ENCODE measurements at places on chromosomes 5 and 9.

DNA sequence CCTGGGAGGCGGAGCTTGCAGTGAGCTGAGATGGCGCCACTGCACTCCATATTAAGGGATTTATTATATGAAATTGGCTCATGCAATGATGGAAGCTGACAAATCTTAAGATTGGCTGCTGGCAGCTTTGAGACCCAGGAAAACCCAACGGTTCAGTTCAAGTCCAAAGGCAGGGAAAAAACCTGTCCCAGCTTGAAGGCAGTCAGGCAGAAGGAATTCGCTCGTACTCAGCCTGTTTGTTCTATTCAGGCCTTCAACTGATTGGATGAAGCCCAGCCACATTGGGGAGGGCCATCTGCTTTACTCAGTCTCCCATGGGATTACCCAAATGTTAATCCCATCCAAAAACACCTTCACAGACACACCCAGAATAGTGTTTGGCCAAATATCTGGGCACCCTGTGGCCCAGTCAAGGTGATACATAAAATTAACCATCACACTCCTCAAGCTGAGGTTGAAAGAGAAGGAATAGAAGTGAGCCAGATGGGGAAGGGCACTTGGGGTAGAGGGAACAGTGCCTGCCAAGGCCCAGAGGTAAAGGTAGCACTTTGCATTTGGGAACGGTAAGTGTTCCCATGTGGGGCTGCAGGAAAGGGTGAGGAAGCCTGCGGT is 8.5 kb upstream of the ORM1 start:
- no peak for DNase-seq

DNA sequence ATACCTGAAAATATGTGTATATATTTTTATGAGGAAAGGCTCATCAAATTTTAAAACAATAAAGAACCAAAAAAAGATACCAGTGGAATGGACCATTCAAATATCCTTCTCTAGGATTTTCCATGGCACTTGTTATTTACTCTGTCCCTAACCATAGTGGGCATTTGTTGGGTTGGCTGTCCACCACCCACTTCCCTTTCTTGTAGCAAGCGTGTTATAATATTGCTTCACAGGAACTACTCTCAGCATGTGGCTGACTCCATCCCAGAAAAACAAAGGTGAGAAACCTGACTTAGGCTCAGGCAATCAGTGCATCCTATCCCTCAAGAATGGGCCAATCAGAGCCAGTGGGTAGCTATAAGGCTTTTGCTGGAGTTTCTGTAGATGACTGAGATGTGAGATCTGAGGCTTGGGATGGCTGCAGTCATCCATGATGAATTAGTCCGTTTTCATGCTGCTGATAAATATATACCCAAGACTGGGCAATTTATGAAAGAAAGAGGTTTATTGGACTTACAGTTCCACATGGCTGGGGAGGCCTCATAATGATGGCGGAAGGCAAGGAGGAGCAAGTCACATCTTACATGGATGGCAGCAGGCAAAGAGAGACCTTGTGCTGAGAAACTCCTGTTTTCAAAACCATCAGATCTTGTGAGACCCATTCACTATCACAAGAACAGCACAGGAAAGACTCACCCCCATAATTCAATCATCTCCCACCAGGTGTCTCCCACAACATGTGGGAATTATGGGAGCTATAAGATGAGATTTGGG is 17.2 kb downstream of the C5orf63 start:
- DNase-seq = no peak

DNA sequence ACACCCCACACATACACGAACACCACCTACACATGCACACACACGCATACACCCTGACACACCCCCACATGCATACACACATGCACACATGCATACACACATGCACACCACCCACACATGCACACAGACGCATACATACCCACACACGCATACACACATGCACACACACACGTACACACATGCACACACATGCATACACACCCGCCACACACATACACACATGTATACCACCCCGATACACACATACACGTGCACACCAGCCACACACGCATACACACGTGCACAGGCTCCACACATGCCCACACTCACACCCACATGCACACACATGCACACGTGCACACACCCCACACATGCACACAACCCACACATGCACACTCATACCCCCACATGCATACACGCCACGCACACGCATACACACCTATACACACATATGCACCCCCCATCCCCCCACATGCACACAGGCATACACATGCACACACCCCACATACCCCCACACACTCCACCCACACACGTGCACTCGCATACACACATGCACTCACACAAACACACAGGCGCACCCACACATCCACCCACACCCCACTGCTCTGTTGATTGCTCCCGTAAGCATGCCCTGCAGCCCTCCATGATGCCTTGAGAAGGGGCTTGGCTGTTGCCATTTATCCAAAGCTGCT is 119.3 kb downstream of the COL5A1 start:
- DNase-seq = no peak

- no peak for DNase-seq
Measured at GRCh38 chr5:1111241-1111726, 579 bp downstream of the SLC12A7 start.

- no peak for DNase-seq
Measured at GRCh38 chr5:13783726-13784125, 160.8 kb downstream of the DNAH5 start.

All from stimulated activated CD4-positive, alpha-beta T cell treated with anti-CD3 and anti-CD28 coated beads, Interleukin-12 subunit alpha, Interleukin-12 subunit beta, amount 100 ng/mL, for 48 hours (primary cell).